ENCODE measurements at places on chromosomes 11 and 22. TPM values are rescaled to one million over a fixed set of nuclear protein-coding genes. Genes with fewer than 3 reads are reported as not detected.

The KCNK4 gene
- total RNA-seq, result 1.1 TPM

DNA sequence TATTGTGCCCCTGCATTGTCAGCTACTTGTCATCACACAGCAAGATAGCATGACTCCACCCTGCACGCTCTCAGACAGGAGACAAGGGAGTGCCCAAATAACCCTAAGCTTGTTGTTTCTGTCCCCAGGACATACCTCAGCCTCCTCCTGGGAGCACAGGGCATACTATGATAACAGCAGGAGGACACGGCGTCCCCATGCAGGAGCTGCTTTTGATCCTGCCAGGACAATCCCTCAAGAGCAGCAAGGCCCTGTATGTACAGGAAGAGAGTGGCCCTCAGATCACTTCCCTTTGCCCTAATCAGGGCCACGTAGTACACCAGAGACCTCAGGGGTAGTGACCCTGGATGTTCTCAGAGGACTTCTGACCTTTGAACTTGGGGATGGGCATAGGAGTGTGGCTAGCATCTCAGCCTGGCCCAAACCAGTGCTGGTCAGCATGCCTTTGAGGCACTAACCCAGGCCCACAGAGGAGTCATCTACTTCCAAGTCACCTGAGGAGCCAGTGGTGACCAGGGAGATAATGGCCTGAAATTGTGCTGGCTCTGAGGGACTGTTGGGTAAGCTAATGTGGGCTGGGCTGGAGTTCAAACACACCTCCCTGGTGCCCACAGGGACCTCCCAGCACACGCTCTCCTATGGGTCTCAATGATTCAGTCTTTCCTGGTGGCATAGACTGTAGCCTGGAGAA, 9.2 kb downstream of the APOA4 start:
- DNase-seq, result no peak

- no peak for DNase-seq
These were observed 205.5 kb downstream of the CTTN start for GRCh38 chr11:70603756-70604211.

DNA sequence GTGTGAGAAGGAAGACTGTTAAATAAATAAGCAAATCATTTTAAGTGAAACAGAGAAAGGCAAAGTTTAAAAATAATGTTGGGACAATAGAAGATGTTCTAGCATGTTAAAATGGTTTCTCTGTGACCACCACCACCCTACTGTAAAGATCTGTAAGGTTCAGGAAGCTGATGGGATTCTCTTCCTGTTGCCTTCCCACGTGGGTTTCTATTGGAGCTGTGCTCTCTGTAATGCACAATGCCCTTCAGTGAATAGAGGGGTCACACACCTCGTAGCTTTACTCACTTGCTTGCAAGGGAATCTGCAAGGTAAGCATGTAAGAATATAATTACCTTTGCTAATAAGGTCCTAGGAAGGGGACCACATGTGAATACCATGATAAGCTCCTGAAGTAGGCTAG, 170.5 kb downstream of the CASP12 start:
- DNase-seq, result no peak

The KIRREL3 gene
- 0.36 TPM for total RNA-seq

- DNase-seq, result no peak
These were observed 87.9 kb downstream of the OSBP2 start for GRCh38 chr22:30782613-30783012.

DNA sequence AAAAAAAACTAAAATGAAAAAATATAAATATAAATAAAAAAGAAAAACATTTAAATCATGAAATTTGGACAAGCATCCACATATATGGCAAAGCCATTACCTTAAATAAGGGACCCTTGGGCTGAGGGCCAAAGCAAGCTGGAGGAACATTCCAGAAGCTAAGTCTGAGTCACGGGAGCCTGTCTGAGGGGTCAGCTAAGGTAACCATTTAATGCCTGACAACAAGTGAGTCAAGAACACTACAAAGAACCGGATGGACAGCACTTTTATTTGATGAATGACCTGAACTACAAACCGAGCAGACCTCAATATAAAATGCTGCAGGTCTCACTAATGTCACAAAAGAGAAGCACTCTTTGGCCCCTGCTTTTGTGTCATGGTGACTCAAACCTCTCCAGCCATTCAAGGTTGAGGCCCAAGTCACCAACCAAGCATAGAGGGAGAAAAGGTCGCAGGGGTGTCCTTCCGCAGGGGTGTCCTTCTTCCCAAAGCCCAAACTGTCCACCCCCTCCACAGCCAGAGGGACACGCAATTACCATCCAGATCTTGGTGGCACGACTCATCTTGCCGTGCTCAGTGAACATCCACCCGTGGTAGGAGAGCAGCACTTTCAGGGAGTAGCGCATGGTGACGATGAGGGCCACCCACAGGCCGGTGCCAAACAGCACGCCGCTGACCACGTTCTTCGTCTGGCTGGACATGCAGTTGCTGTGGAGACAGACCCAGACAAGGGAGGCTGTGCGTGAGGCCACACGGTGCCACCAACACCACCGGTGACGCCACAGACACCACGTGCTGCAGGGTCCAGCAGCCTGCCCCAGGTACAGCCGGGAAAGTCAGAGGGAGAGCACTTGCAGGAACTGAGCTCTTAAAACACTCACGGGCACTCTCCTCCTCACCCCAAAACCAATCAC, 34.5 kb downstream of the CPT1A start:
- no peak for DNase-seq

The KBTBD4 gene
- 23.2 TPM for total RNA-seq

DNA sequence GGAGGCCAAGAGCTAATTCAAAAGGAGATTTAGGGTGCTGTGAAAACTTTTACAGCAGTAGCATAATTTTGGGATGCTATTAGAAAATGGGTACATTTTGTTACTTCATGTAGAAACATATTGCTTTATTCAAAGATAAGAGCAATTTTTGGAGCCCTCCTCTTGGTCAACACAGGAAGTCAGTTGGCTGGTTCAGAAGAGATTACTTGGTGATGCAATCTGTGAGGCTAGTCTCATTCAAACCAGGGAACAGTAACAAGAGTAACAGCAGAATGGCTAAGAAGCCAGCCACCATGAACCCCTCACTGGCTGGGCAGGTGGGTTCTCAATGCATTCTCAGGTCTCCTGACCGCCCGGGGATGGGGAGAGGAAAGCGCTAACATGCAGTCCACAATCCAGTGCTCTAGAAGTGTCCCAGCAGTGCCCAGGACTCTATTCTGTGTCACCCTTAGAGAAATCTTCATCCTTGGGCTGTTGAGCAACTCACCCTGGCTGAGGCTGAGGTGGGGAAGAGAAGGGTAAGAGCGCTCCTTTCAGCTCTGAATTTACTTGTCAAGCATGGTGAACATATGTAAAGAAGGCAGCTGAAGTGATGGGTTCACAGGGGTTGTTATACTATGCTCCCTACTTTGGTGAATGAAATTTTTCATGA, 262.2 kb upstream of the UBASH3B start:
- DNase-seq, result no peak

DNA sequence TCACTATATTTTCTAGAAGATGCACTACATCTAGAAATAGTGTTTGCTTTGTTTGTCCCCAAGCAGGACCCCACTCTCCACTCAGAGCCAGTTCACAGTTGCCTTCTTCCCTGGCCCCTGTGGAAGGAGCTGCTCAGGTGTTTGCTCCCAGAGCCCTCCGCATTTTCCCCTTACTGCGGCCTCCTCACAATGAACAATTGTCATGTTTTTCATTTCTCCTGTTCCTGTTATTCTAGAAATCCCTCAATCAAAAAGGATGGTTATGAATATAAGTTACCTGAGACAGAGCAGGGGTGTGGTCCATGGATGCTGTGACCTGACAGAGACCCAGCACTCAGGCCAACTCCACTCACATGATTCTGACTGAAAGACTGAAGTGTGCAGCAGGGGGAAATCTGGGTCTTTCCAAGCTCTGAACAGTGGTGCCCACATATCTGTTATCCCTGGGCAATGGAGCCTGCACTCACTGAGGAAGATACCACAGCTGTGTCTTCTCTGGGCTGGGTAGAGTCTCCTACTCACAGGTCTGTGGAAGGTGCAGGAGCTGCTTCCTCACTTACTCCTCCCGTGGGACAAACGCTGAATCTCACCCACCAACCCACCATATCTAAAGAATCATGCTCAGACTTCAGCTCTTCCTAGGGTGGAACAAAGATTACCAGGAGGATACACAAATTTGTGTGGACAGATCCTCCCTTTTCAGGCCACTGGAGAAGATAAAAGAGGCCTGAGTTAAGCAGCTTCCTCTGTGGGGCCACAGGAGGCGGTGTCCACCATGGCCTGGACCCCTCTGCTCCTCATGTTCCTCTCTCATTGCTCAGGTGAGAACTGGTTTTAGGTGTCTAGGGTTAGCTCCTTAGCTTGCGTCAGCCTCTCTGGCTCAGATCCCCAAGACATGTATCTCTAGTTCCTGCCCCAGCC, 87.1 kb upstream of the TOP3B start:
- DNase-seq, result no peak

The F2 gene
- 0.64 TPM for total RNA-seq

DNA sequence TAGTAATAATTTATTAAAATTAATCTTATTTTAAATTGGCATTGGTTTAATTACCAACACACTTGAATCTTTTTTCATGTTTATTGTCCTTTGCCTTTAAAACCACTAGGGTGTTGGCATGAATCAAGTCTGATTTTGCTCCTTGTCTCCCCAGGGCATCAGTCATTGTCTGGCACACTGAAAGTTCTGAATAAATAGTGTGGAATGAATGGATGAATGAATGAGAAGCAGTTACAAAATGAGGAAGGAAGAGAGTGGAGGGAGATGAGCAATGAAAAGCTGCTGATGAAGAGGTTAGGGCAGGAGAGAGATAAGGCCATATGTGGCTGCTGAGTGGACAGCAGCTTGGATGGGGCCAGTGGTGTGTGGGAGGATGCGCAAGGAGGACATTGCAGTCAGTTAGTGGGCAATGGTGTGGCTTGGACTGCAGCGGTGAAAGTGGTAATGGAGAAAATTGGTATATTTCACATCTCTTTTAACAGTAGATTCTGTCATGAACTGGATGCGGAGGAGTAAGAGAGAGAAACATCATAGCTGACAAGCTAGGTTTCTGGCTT, 132.0 kb downstream of the SPON1 start:
- DNase-seq, result no peak

The OR56A1 gene
- total RNA-seq, result not detected

DNA sequence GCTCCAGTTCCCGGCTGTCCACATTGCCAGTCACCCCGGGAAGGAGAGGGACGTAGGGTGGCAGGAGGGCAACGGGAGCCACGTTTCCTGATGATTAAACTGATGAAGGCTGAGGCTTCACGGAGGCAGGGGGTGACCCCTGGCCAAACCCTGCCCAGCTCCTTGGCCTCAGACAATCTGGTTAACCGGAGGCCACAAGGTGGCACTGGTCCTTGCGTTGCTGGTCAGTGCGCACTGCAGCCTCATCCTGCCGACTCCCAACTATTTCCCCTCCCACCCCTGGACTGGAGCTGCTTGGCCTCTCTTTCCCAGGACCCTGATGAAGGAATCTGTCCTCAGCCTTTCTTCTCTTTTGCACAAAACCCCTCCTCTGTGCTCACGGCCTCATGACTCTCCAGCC, 75.3 kb downstream of the PDE2A start:
- DNase-seq, result no peak

DNA sequence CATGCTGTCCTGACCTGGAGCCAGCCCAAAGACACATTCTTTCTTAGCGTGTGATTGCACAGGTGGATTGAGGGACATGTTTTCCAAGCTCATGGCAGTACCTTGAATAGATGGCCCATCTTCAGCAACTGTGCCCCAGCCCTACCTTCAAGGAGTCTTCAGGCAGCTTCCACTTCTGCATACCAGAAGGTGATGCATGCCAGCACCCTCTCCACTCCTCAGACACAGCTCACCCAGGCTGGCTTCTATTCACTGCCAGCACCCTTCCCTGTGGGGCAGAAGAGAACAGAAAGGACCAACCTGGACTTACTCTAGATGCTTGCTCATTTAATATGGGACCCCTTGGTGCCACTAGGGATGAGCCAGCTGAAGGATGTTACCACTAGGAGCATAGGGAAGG, 466.4 kb upstream of the ISX start:
- DNase-seq, result no peak

The RAPSN gene
- 1.8 TPM for total RNA-seq

- DNase-seq, result no peak
These were observed 991.7 kb downstream of the OPCML start for GRCh38 chr11:132540581-132540980.

DNA sequence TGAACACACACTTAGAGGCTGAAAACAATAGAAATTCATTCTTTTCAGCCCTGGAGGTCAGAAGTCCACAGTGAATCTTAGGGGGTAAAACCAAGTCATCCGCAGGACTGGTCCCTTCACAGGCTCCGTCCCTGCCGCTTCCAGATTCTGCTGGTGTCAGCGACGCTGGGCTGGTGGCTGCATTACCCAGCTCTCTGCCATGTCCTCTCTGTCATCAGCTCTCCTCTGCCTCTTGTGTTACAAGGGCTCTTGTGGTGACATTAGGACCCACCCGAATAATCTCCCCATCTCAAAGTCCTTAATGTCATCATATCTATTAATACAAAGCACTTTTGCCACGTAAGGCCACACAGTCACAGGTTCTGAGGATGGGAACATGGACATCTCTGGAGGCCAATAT, 47.7 kb upstream of the ANO1 start:
- no peak for DNase-seq

GRCh38 chr22:36374603-36375024, 13.2 kb downstream of the MYH9 start:
- DNase-seq, result no peak

GRCh38 chr11:74929431-74930363, 19.2 kb downstream of the XRRA1 start:
- peak; percentile 59 for DNase-seq

DNA sequence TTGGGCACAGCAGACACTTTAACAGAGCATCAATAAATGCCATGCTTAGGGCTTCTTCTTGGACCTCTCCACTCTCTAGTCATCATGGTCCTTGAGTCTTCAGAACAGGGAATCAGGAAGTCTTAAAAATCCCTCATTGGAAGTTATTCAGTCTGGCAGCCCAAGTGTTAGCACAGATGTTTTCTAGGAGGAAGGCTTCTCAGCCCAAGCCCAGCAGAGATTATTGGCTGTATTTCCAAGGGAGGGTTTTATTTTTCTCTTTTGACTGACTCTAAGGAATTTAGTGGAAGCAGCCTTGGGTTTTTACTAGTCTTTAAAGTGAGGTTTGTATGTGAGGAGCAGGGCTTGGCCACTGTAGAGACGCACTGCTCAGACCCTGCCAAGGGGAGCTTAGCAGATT, 41.9 kb downstream of the CEP164 start:
- no peak for DNase-seq

- DNase-seq, result peak; percentile 12
These were observed 1.4 kb downstream of the PLXNB2 start for GRCh38 chr22:50305923-50306566.

The ALX4 gene
- 1.0 TPM for total RNA-seq

The FXYD6 gene
- total RNA-seq, result 0.54 TPM

The MUC2 gene
- total RNA-seq, result 0.08 TPM

DNA sequence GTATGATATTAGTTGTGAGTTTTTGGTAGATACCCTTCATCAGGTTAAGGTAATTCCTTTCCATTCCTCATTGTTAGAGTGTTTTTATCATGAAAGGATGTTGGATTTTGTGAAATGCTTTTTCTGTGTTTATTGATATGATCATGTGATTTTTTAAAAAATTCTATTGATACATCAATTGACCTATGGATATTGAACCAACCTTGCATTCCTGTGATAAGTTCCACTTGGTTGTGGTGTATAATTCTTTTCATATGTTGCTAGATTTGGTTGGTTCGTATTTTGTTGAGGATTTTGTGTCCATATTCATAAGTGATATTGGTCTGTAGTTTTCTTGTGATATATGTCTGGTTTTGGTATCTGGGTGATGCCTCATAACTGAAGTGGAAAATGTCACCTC, 6.7 kb downstream of the ANKRD13D start:
- no peak for DNase-seq

The IRAG1 gene
- total RNA-seq, result 0.21 TPM

- DNase-seq, result peak; percentile 46
These were observed 44.9 kb upstream of the ETS1 start for GRCh38 chr11:128632141-128632791.

GRCh38 chr22:40001800-40002577, 7.2 kb downstream of the FAM83F start:
- DNase-seq, result no peak

All from Panc1 (cell line).